Left colon (tissue), 2 donors: ENCODE measurements at places on chromosomes 13 and 19. TPM values are rescaled to one million over a fixed set of nuclear protein-coding genes. Genes with fewer than 3 reads are reported as not detected.

The DNAAF3 gene
- total RNA-seq, result 2.6 TPM

- DNase-seq, result no peak
Observed at GRCh38 chr19:38650911-38651584, 3.6 kb downstream of the ACTN4 start.

DNA sequence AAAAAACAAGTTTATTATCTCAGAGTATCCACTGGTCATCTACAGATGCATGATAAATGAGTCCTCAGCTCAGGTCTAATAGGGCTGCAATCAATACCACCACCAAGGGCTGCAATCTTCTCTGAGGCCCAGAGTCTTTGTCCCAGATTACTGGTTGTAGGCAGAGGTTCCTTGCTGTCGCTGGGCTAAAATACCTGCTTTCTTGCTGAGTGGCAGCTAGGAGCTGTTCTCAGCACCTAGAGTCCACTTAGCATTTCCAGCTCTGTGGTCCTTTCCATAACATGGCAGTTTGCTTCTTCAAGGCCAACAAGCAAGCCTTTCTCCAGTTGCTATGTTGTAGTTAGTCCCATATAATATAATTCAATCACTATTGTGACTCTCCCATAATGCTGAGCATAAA is 351.3 kb downstream of the SLITRK1 start:
- DNase-seq, result no peak

GRCh38 chr13:100764937-100765336 is 90.3 kb upstream of the TMTC4 start:
- DNase-seq, result no peak

The JSRP1 gene
- total RNA-seq, result 0.55 TPM

The KLF1 gene
- not detected for total RNA-seq

DNA sequence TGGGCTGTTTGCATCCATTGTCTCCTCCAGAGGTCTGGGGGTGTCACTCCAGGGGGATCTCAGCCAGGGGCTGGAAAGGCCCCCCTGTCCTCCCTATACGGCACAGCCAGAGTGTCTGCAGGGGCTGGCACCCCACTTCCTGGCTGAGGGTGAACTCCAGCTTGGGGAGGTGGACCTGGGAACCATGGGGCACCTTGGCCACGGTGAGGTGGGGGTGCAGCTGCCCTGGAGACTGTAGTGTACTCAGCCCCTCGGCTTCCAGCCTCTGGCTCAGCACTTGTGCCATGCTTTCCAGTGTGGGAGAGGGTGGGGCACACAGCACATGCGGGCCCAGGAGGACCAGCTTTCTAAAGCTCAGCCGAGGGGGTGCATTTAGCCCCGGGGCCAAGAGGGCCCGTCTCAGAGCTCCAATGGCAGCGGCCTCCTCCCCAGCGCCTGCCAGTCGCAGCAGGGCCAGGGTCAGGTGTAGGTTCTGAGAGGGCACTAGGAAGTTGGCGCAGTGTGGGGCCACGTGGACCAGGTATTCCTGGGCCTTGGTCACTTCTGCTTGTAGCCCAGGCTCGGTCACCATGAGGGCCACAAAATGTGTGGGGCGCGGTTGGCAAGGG is 1.4 kb downstream of the LENG9 start:
- peak; percentile 53 for DNase-seq

DNA sequence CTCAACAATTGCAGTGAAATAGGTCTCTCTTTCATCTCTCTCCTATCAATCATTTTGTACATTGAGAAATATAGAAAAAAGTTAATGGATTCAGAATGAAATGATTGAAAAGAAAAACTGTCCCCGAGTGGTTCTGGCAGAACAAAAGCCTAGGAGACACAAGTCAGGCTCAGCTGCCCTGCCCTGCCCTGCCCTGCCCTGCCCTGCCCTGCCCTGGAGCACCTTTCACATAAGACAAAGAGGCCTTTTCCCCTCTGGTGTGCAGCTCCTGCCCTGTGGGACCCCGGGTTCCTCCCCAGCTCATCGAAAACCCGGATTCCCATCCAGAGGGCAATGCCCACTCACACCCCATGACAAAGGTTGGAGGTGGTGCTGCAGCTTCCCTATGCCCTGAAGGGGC is 94.7 kb downstream of the TEX26 start:
- DNase-seq, result no peak

The MEIS3 gene
- total RNA-seq, result 2.5 TPM

GRCh38 chr13:83618966-83619365 is 263.3 kb downstream of the SLITRK1 start:
- DNase-seq, result no peak

- DNase-seq, result no peak
Observed at GRCh38 chr19:13334801-13335481, 171.3 kb downstream of the CACNA1A start.

- no peak for DNase-seq
Observed at GRCh38 chr13:54536112-54536511, 1507.5 kb downstream of the OLFM4 start.

DNA sequence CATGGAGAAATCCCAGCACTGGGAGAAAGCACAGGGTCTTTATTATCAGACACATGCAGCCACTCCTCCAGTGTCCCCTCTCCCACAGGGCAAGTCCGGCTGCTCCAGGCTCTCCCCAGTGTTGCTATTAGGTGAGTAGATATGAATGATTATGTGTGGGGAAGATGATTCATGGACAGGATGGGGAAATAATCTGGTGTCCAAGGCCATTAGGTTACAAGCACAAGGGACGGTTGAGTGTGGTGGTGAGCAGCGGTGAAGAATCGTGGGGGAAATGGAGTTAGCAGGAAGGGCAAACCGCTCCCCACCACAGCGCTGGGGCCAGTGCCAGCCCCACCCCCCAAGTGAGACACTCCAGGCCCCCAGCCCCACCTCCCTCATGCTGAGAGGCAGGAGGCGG is 19.0 kb downstream of the CD177 start:
- no peak for DNase-seq

DNA sequence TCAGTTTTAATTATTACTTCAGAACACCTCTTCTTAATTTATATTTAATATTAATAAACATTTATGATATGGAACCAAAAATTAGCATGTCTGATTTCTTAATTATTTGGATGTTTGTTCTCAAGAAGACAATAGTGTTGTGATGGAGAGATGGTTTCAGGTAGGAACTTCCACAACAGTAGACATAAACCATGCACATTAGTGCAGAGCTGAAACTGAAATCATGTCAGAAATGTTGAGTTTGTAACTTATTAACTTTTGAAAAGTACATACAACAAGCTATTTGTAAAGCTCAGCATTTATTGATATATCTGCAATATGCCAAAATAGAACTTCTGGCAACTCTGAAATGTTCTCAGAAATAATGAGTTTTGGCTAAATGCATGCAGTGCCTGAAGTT is 11.8 kb upstream of the EDNRB start:
- DNase-seq, result no peak

GRCh38 chr19:47573071-47574026 is at the start of gene ZNF541:
TSS of gene ZNF541 (minus strand) at chr19:47573148. CDS start at chr19:47555856, 17,292 bp downstream.
- peak; percentile 56 for DNase-seq

- DNase-seq, result no peak
Observed at GRCh38 chr13:46032341-46032740, 20.2 kb downstream of the ZC3H13 start.

DNA sequence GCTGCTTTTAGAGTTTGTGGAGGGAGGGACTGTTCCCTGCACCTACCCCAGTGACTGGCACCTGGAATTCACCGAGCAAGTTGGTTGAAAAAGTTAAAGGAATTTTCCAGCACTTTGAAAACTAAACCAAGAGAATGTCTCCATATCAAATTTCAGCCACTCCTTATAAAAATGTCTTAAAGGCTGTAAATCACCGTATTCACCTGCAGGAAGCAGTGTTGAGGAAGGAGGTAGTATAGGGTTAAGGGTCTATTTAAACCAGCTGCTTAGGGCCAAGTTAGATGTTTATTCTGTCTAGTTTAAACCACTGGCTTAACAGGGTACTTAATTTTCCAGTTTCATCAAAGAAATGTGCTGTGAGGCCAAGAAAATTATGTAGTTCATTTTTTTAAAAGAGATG is 3.8 kb upstream of the RAB20 start:
- DNase-seq, result no peak
